ENCODE measurements at places on chromosomes 6 and 20.

DNA sequence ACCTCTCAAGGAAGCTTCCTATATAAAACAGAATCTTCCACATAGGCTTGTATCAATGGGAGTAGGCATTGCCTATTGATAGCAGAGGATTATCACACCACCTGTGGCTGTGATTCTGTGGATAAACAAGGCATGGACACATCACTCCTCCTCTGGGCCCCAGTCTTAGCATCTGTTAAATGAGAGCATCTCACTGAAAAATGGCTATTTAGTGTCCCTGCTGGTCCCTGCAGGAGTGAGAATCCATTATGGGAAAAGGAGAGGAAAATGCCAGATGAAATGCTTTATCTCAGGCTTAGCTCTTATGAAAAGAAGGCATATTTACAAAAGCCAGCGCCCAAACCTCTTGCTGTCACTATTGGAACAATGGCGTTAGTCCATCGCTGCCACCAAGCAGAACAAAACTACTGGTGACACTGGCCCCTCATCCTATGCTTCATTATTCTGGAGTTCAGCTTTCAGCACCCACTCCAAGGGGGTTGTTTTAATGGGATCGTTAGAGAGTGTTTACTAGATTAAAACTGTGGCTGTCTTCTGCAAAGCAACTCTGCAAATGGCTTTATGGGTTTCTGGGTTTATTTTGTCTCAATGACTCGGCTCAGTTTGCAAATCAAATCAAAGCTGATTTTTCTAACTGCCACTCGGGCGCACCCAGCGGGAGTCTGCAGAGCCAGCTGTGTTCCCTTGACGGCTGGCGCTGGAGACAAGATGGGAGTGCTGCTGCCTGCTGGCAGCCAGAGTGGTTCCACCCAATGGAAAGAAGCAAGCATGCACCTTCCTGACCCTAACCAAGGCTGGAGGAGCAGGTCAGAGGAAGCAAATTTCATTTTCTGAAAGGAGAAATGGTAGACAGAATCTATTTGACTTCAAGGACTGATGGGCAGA lies 658.8 kb upstream of the CHD6 start:
- no peak for DNase-seq

DNA sequence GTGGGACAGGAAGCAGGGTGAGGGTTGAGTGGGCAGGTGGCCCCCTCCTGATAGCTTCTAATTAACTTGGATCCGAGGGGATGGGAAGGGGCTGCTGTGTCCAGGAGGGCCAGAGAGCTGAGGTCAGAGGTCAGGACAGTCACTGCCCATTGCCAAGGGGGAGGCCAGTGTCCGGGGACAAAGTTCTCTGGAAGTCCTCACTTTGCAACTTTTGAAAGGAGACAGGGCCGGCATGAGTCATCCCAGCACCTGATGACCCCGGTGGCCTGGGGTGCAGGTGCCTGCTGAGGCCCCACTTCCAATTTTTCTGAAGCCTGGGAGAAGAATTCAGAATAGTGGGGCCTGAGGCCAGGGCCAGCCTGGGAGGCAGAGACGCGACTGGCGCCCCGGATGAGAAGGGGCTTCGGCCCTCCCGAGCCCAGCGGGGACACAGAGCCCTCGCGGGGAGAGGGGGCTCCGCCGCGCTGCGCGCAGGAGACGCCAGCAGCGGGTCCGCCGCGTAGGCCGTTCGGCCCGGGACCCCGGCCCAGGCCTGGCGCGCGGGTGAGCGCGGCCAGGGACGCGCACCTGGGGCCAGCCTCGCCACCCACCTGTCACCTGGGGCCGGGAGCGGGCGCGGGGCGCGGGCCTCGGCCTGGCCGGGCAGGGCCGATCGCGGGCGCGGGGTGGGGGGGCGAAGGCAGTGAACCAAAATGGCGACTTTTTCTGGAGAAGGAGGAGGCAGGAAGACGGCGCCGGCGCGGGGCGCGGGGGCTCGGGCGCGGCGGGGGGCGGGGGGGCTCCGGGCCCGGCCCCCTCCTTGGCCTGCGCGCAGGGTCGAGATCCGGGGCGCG lies 586 bp downstream of the ZNF512B start:
- DNase-seq, result no peak

GRCh38 chr20:7272512-7272911 lies 505.0 kb downstream of the BMP2 start:
- peak; percentile 28 for DNase-seq

GRCh38 chr6:161411265-161411944 lies 137.5 kb upstream of the AGPAT4 start:
- no peak for DNase-seq

- peak; percentile 61 for DNase-seq
Measured at GRCh38 chr6:166058064-166058739, 109.4 kb downstream of the TBXT start.

- no peak for DNase-seq
Measured at GRCh38 chr6:161220346-161220745, 53.5 kb downstream of the AGPAT4 start.

GRCh38 chr6:57469072-57469471 lies 151.6 kb downstream of the PRIM2 start:
- DNase-seq, result no peak

- DNase-seq, result no peak
Measured at GRCh38 chr6:1240766-1241318, 71.1 kb upstream of the FOXQ1 start.

GRCh38 chr20:42027746-42028268 lies 409.6 kb upstream of the CHD6 start:
- DNase-seq, result no peak

- no peak for DNase-seq
Measured at GRCh38 chr20:53284256-53284655, 309.4 kb downstream of the ZNF217 start.

- peak; percentile 4 for DNase-seq
Measured at GRCh38 chr20:31706607-31707257, 15.9 kb downstream of the BCL2L1 start.

GRCh38 chr6:131776985-131777384 lies 30.8 kb upstream of the ENPP1 start:
- no peak for DNase-seq

- DNase-seq, result no peak
Measured at GRCh38 chr20:44761423-44761822, 15.8 kb downstream of the KCNK15 start.

DNA sequence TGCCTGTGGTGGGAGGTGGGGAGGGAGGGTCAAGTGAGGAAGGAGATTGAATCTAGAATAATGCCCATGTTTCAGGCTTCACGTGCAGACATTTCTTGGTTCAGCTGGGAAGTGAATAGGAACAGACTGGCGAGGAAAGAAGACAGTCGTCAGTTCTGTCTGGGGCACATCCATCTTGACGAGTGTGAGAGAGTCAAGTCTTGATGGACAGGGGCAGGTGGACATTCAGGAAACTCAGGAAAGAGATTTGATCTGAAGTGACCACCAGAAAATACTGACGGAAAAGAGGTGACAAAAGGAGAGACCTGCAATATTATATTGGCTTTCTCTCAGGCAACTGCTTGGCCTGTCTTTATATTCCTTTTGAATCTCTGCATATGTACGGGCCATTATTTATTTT lies 68.6 kb downstream of the ESR1 start:
- peak; percentile 11 for DNase-seq

DNA sequence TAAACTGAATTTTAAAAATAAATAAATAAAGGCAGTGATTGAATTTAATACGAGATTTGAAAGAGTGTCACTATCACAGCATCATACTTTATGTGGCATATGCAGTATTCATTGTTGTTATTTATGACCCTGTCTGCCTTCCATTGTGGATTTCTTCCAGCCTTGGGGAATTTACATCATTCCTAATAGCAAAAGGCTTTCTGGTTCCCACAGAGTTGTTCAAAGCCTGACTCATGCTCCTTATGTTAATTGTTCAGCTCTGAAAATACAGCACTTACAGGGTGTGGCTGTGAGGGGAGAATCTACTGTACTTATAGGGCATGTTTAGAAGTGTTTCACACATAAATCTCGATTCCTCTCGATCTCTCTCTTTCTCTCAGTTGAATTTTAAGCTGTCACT lies 54.4 kb downstream of the JAG1 start:
- peak; percentile 82 for DNase-seq

- no peak for DNase-seq
Measured at GRCh38 chr6:138818496-138819194, 22.8 kb downstream of the ECT2L start.

DNA sequence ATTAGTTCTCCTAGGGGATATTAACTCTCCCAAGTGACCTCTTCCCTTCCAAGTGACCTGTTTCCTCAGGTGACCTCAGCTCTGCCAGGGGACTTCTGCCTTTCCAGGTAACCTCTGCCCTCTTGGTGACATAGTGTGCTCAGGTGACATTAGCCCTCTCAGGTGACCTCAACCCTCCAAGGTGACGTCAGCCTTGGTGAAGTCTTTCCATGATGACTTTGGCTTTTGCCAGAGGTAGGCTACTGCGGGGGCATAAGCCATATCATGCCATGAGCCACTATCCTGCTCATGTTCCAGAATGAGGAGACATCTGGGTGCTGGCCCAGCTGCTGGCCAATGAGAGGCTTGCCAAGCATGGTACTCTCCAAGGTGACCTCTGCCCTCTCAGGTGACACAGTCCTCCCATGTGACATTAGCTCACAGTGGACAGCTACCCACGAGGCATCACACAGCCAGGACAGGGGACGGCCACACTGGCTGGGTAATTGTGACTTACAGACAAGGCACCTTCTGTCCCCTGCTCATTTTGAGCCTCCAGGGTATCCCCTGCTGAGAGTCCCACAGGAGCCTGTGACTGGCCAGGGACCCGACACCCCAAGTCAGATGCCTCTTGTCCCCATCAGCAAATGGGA lies 31.1 kb downstream of the UBD start:
- DNase-seq, result no peak

DNA sequence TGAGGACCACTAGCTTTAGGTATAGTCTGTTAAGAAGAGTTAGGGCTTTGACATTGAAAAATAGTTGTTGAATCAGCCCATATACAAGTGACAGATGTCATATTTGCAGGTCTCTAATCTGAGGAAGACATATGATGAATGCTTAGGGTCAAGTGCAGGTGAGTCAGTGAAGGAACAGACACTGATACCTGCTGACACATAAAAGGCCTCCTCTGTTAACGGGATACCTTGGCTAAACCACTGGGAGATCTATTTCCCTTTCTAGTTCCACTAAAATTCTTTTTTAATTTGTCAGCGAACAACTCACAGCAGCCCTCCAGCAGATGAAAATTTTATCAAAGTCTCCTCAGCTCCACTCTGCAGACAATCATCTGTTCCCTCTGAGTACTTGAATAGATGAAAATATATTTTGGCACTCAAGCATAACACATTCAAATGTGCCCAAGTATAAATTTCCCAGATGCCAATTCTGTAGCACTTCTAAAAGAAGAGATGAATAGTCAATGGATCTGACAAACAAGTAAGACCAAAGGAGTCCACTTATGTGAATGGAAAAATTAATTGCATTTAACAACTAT lies 154.0 kb downstream of the KIF16B start:
- no peak for DNase-seq

DNA sequence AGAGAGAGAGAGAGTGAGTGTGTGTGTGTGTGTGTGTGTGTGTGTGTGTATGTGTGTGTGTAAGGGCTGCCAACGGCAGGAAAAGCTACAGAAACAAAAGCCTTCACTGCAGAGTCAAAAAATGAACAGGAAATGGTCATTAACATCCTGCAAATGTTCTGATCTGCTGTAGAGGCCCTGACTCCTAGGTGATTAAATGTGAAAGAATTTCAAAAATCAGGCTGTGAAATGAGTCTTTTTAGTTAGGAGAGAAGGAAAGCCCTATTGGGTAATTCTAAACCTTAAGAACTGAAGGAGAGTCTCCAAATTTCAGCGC lies 166.5 kb upstream of the MYLIP start:
- no peak for DNase-seq

DNA sequence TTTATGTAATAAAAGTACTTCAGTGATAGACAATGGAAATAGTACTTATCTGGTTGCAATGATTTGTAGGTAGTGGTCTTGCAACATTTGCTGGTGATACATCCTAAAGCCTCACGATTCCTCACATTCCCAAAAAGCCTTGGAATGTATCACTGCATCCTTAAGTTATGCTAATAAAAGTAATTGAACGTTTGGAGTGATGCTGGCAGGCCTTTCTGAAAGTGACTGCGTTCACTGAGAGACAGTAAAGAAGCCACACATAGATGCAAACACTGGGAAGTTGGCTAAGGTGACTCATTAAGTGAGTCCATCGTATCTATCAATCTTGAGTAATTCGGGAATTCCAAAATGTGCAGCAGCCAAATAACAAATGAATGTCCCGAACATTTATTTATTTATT lies 444.1 kb upstream of the SOX4 start:
- no peak for DNase-seq

GRCh38 chr6:24125980-24126379 lies at the start of gene NRSN1:
TSS of gene NRSN1 (plus strand) at chr6:24126215. CDS start at chr6:24134328, 8,113 bp downstream.
- DNase-seq, result no peak

GRCh38 chr20:25173886-25174308 lies 21.6 kb upstream of the ENTPD6 start:
- no peak for DNase-seq

DNA sequence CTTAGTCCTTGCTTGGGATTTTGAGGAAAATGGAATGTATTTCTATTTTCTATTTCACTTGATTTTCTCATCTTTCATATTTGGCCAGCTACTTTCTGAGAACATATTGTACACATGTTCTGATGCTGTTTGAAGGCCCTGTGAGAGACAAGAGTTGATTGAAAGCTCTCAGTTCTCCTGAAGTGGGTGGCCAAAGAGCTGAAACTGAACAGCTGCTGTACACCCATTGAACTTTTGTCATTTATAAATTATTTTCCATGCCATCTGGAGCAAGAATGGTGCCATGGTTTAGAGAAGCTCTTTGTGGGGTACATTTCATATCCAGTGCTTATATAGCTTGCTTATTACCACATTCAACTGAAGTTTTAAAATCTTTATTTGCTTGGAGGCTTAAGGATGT lies 298.3 kb downstream of the PRL start:
- DNase-seq, result no peak

DNA sequence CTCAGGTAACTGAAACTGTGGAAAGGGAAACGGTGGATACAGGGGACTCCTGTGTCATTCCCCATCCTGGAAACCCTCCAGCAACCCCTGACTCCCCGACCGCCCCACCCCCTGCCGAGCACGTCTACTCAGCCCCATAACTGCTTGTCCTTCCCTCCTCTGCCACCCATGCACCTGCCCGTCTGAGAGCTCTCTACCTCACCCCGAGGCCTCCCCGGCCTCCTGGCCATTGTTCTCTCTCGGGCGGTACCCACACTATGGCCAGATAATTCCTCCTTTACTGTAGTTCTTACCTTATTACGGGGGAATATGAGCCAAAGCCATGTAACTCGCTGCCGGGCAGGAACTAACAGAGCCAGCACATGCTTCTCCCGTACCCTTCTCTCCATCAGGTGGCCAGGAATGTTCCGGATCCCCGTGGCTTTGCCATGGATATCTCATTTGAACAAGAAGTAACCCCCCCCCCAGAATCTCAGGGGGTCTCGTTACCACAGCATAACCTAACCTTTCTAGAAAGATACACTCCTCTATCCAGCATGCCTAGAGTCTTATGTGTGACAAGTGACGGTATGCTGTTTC lies 4.8 kb upstream of the IRF4 start:
- no peak for DNase-seq

- DNase-seq, result no peak
Measured at GRCh38 chr6:5163247-5163646, 78.1 kb downstream of the PPP1R3G start.

Data from muscle of back (tissue), 13 donors.